Glutamatergic neuron (in vitro differentiated cells): ENCODE measurements at places on chromosomes 2 and 18. TPM values are rescaled to one million over a fixed set of nuclear protein-coding genes. Genes with fewer than 3 reads are reported as not detected.

LRATD1 gene
- total RNA-seq = 19.4 TPM

AOX1 gene
- total RNA-seq = 0.32 TPM

NFU1 gene
- 40.0 TPM for total RNA-seq

UPP2 gene
- total RNA-seq = not detected

GLI2 gene
- 3.9 TPM for total RNA-seq

ILKAP gene
- total RNA-seq = 61.3 TPM

TUBA4A gene
- 27.5 TPM for total RNA-seq

SLC5A7 gene
- 0.27 TPM for total RNA-seq

ABCG5 gene
- total RNA-seq = not detected

CD8B2 gene
- total RNA-seq = not detected

DAW1 gene
- not detected for total RNA-seq
